Stimulated activated CD4-positive, alpha-beta T cell treated with anti-CD3 and anti-CD28 coated beads, Interleukin-1b, Interleukin-23, amount 100 ng/mL, for 24 hours (primary cell): ENCODE measurements at places on chromosomes 12 and 14.

DNA sequence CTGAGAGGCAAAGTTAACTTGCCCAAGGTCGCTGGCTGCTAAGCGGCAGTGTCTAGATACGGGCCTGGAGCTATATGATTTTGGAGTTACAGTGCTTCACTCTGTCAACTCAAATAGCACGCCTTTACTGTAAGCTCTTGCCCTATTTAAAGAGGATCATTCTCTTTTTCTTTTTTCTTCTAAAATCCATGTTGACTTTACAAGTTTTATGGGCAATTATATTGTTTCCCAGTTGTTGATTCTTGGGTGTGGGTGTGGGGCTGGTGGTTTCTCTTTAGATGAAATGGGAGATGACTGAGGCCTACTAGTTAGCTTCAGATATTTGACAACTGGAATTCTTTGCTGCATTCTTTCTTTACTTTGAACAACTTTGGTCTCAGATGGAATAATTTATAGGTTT is 70.7 kb downstream of the C12orf75 start:
- DNase-seq: no peak

- DNase-seq: no peak
Measured at GRCh38 chr14:35402323-35403113, 2.0 kb downstream of the NFKBIA start.

DNA sequence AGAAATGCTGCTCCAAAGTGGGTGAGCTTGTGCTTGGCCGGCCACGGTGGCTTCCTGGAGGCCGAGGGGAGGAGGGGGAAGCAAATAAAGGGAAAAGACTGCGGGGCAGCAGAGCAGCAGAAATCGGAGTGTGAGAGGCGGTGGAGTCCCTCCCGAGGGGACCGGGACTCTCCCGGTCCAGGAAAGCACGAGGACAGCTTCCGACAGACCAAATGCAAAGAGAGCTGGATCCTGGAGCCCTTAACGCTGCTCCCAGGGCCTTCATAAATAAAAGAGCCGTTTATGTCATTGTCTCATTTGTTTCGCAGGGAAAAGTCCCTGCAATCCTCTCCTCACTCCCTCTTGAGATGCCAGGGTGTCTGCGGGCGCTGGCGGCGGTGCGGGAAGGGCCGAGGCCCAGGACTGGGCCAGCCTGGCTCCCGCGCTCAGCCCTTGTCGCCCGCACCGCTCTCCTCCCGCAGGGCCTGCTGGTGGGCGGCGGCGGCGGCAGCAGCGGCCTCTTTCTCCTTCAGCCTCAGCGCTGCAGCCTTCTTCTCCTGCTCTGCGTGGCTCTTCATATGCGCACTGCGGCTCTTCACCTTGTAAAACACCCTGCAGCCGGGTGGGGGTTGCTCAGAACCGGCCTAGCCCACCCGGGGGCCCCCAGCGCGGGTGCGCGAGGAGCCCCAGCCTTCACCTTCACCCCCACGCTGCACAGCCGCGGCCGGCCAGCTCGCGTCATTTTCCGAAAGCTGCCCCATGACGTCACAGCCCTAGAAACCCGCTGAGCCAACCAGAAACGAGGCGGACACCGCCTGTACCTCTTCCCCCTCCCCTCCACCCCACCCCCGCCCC is 4.5 kb upstream of the PNMA1 start:
- DNase-seq: no peak

- no peak for DNase-seq
Measured at GRCh38 chr12:29343022-29343799, 37.8 kb downstream of the ERGIC2 start.

DNA sequence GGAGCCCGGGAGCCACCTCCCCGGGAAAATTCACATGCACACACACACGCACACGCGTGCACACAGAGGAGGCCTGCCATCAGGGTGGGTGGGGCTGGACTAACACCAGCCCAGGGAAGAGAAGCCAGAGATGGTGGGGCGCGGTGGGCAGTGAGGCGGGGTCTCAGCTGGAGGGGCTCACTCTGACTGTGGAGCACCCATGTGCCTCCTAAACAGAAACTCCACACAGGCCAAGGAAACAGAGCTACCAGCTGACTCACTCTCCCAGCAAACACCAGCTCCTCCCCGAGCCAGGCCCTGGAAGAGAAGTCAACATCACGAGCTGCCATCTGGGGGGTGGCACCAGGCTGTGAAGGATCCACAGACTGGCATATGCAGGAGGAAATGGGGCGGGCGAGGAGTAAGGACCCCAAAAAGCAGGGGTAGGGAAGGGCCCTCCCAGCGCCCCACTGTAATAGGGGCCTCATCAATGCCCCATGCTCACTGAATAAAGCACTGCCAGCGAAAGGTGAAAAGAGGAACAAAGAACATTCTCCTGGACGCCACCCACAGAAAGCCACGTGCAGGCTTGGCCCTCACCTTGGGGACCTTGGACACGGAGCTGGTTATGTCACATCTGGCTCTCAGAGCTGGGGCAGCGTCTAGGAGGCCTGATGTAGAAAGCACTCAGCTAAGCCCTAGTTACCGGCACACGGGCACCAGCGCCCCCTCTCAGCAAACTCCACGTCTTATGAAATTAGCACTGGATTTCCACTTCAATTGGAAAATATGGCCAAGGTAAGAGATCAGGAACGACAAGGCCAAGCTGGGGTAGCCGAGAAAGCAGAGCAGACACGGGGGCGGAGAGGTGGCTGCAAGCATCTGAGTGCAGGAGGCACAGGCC is 8.4 kb upstream of the INF2 start:
- DNase-seq: no peak

- DNase-seq: no peak
Measured at GRCh38 chr12:121866331-121866730, 7.7 kb upstream of the HPD start.
